Stimulated activated CD4-positive, alpha-beta T cell treated with anti-CD3 and anti-CD28 coated beads, Interleukin-12 subunit alpha, Interleukin-12 subunit beta, amount 100 ng/mL, for 24 hours (primary cell): ENCODE measurements at places on chromosomes 2 and 18.

GRCh38 chr18:4870177-4870773, 326.8 kb downstream of the AKAIN1 start:
- no peak for DNase-seq

- no peak for DNase-seq
Observed at GRCh38 chr18:44889111-44889510, 208.4 kb downstream of the SETBP1 start.

DNA sequence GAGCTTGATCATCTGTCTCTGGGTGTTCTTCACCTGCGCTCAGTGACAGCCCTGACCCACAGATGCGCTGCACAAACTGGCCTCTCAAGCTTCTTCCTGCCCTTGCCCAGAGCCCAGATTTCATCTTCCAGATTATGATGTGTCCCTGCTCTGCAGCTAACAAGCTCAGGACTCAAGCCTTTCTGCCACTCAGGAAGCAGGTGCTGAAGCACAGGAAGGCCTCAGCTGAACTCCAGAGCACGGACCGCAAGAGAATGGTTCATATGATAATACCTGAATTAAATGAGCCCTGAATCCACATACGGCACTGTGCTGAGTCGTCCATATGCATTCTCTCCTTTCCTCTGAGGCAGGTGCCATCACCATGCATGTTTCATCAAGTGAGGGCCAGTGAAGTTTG, 3.8 kb downstream of the CD207 start:
- no peak for DNase-seq

DNA sequence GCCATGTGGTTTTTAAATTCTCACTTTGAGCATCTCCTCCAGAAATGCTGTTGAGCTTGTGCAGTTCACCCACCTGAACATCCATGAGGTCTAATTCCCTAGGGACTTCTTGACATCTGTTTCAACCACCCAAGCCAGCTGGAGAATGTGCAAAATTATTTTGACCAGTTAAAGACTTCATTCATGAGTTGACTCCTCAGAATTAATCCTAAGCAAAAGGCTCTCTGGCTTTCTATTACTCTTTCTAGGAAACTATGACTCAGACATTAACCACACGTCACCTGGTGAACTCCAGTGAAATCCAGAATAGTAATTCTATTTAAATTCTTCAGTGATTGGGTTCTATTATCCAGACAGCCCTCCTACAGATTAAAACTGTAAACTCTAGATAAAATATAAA, 247.5 kb downstream of the NBAS start:
- no peak for DNase-seq

- DNase-seq = no peak
Observed at GRCh38 chr2:38266382-38267061, 110.6 kb downstream of the ATL2 start.

DNA sequence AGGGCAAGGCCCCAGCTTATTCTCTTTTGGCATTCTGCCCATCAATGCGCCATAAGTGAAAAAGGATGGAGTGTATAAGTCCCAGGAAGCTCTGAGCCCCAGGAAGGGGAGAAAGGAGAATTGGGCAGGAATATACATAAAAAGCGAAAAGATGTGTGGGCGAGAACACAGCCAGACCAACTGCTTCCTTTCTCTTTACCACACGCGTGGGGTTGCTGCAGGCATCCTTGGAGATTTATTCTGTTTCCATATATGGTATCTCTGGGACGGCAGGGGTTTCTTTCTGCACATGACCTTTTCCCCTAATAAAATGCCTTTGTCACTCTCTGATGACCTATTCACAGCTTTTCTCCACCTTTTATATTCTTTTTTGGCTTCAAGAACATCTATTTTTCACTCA, 440.5 kb downstream of the NBAS start:
- no peak for DNase-seq

GRCh38 chr18:74367905-74368304, 52.3 kb downstream of the C18orf63 start:
- DNase-seq = no peak

- no peak for DNase-seq
Observed at GRCh38 chr2:95709831-95710230, 118.0 kb downstream of the TRIM43 start.
